ENCODE measurements at places on chromosomes 11 and 22.

DNA sequence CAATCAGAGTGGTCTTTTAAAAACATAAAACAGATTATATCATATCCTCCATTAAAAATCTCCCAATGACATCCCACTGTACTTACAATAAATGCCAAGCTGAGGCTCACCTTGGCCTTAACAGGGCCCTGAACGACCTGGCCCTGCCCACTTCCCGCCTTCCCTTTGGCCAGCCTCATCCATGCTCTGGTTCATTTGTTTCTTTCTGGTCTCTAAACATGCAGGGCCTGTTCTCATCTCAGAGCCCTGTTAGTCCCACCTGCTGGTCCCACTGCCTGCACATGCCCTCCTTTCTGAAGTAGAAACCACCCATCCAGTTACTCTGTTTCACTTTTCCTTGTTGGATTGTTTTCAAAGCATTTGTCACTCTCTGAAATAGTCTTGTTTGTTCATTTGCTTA is 227.4 kb downstream of the INSC start:
- no peak for DNase-seq

DNA sequence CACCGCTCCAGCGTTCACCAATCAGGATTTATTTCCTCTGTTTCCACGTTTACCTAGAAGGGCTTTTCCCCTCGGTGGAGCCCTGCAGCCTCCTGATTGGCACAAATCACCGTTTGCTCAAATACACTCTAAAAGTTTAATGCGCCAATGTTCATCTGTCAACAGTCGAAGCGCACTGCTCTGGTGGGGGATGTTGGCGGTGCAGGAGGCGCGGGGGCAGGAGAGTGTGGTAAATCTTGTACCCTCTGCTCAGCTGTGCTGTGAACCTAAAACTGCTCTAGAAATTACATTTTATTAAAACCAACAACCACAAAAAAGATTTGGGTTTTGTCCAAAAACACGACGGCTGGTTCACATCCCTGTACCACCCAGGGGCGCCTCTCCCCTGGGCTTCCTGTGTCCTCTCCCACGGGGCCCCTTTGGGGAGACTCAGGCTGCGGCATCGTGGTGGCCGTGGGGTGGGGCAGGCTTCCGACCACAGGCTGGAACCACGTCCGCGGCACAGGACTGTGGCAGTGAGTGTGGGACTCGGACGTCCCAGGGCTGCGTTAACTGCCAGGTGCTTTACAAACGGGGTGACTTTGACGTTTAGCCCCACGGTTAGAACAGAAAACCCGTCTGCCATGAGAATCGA is 13.5 kb downstream of the TTLL8 start:
- no peak for DNase-seq

GRCh38 chr11:32226480-32226879 is 135.6 kb downstream of the RCN1 start:
- DNase-seq: no peak

DNA sequence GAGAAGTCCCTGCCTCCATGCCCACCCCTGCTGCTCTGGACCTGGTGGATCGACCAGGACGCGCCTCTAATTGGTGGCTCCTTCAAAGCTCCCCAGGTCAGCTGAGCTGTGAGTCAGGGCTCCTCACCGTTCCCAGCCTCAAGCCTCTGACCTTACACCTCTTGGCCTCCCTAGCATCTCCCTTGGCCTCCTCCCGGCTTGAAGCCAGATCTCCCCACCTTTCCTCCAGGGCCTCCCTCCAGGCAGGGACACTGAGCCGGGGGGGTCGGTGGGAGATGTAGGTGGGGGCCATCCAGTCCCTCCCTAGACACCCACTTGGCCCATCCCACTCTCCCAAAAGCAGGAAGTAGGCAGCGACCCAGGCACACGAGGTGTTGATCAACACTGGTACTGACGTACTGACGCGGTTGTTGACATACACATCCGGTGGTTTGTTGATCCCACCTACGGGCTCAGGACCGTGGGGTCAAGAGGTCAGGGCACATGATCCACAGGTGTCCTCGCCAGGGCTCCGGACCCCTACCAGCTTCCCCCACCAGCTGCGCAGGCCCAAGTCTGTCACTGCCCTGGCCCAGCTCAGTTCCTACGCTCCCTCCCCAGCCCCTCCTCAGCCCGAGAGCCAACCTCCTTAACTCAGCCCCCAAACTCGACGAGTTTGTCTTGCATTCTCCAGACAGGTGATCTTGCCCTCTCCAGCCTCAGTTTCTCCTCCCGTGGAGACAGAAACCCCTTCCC is 802 bp downstream of the ATG2A start:
- peak; percentile 80 for DNase-seq

DNA sequence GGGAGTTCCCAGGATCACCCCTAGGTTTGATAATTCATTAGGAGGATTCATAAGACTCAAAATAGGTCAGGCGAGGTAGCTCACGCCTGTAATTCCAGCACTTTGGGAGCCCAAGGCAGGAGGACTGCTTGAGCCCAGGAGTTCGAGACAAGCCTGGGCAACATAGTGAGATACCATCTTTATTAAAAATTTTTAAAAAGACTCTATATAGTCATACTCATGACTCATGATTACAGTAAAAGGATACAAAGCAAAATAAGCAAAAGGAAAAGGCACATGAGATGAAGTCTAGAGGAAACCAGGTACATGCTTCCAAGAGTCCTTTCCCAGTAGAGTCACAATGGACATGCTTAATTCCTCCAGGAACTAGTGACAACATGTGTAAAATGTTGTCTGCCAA is 13.9 kb upstream of the PTS start:
- no peak for DNase-seq

DNA sequence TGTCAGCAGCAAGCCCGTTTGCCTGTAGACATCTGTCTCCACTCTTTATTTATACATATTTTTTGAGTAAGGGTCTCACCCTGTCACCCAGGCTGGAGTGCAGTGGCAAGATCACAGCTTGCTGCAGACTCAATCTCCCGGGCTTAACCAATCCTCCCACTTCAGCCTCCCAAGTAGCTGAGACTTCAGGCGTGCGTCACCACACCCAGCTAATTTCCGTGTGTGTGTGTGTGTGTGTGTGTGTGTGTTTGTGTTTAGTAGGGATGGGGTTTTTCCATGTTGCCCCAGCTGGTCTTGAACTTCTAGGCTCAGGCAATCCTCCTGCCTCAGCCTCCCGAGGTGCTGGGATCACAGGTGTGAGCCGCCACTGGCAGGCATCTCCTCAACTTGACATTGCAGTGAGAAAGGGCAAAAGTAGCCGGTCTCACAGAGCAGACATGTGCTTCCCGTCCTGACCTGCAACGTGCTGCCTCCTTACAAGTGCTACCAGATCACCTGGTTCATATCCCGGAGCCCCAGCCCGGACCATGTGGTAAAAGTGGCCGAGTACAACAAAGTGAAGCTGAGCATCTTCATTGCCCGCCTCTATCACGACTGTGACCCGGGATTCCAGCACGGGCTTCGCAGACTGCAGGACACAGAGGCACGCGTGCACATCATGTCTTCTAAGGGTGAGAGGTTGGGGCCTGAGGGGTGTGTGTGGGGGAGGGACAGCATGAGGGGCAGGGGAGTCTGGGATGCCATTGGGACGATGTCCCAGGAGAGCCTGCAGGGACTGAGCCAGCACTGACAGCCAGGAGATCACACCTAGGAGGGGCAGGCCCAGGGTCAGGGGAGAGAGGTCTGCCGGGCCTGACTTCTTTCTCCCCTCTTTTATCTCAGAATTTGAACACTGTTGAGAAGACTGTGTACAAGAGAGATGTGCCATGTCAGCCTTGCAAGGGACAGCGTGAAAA is 5.6 kb upstream of the APOBEC3H start:
- DNase-seq: no peak

- no peak for DNase-seq
These were observed 154.3 kb downstream of the ADAMTS15 start for GRCh38 chr11:130602641-130603334.

DNA sequence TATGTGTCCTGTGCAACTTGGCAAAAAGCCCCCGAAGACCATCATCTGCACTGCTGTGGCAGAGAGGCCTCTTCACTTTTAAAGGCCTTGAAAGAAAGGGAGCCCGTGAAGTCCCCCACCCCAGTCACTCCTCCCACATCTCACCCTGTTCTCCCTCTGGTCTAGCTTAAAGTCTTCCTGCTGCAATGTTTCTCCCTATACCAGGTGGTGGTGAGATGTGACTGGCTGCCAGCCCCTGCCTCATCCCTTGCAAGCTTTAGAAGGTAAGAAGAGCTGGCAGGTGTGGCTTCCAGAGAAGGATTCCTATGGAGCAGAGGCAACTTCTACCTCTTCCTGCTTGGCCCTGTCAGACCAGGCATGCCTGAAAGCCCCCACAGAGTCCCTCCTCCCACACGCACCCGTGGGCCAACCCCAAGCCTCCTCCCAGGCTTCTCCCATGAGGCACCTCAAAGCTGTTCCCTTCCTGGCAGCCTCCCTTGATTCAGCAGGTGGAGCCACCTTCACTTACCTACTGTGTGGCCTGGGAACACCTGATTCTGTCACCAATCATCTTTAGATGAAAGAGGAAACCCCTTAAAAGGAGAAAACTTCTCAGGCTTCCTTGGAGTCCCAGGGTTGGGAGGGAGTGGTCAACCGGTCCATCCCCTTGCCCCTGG is 4.0 kb upstream of the TRIM29 start:
- no peak for DNase-seq
